Fibroblast of skin of left biceps (primary cell): ENCODE measurements at places on chromosomes 3 and 15.

GRCh38 chr3:3180456-3180855 is 965 bp upstream of the CRBN start:
- DNase-seq, result no peak

- peak; percentile 30 for DNase-seq
These were observed 71.5 kb downstream of the SSR3 start for GRCh38 chr3:156483426-156483825.

DNA sequence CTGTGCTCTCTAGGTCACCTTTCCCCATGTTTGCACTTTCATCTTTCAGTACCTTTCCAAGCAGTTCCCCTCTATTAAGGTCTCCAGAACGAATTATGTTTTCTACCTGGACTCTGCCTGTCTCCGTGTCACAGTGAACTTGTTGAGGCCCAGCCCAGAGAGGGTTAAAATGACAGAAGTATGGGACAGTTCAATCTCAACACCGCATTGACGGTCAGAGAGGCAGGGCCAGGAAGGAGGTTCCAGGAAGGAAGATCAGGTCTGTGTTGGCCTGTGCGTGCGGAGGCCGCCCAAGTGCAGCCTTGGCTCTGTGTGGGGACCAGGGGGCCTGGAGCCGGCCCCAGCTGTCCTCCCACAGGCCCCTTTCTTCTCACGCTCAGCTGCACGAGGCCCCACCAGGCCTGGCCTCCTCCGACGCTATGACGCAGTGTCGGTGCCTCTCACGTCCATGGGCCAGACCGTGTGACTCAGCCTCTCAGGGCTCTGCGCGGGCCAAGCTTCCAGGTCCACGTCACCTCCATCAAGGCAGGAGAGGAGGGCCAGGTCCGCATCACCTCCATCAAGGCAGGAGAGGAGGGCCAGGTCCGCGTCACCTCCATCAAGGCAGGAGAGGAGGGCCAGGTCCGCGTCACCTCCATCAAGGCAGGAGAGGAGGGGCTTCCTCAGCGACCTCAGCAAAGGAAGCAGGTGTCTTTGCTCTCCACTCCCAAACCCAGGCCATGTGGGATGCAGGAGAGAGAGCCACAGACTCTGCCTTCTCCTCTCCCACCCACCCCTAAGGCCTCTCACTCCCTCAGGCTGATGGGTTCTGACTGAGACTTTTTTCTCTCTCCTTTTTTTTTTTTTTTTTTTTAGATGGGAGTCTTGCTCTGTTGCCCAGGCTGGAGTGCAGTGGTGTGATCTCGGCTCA is 83.1 kb downstream of the CPN2 start:
- no peak for DNase-seq

DNA sequence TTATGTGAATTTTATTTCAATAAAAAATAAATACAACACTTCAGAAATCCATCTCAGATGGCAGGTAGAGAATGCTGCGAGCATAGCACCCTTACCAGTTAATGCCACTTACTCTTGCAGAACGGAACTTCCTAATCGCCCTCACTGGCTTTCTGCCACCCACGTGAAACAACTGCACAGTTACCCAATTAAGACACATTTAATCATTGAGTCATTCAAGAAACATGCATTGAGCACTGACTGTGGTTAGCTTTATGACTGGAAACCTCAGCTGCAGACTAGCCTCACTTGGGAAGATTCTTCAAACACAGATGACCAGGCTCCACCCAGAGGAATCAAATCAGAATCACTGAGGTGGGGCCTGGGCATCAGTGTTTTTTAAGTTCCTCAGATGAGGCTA is 5.6 kb upstream of the MFGE8 start:
- peak; percentile 93 for DNase-seq

GRCh38 chr3:101848326-101848725 is 988 bp upstream of the NFKBIZ start:
- DNase-seq, result no peak

DNA sequence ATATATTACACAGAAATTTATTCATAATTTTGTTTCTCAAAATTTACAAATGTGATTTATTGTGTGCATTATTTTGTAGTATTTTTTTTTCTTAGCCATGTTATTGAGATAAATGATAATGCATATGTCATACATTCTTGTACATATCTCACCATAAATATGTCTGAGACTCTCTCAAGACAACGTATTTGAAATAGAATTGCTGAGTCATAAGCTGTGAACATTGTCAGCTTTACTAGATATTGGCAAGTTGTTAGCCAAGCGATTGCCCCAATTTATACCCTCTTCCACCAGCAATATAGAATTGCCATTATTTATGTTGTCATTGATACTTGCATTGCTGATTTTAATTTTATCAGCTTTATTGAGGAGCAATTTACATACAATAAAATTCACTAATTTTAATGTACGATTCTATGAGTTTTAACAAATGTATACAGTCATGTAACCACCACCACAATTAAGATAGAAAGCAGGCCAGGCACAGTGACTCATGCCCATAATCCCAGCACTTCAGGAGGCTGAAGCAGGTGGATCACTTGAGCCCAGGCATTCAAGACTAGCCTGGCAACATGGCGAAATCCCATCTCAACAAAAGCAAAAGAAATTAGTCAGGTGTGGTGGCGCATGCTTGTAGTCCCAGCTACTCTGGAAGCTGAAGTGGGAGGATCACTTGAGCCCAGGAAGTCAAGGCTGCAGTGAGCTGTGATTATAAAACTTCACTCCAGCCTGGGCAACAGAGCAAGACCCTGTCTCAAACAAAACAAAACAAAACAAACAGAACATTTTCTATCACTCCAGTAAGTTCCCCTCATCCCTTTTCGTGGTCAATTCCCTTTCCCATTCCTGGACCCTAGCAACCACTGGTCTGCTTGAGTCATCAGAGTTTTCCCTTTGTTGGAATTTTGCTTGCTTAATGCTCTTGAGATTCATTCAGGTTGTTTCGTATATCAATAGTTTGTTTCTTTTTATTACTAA is 373.1 kb downstream of the MFSD1 start:
- DNase-seq, result no peak

DNA sequence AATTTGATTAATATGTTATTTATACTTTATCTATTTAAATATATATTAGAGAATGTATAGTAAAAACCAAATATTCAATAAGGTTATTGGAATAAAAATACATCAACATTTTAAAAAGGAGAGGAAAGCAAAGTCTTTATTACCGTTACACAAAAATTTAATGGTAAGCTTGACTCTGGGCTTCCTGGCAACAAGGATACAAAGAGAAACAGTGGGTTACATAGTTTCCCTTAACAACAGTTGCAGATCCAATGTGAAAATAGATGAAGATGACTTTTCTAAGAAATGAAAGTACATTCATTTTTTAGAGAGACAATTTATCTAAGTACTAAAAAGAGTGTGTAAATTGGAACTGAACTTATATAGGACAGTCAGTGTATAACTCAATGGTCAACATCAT is 6.0 kb upstream of the PHLDB2 start:
- no peak for DNase-seq

DNA sequence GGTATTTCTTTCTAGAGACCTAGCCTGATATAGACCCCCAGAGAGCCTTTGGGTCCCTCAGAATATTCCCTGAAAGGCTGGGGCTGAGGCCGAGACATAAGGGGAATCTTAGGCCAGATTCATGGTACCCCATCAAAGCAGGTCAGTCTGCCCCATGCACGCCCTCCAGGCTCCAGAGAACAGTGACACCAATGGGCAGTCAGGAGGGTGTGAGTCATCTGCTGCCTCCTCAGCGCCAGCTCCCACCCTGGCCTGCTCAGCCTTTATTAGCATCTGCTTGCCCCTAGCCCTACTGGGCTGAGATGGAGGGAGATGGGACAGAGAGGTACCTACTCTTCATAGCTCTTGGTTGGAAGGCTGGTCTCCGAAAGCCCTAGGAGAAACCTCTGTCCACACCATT is 14.3 kb upstream of the CAMKV start:
- no peak for DNase-seq

- no peak for DNase-seq
These were observed 12.3 kb upstream of the CD200 start for GRCh38 chr3:112320691-112321090.

DNA sequence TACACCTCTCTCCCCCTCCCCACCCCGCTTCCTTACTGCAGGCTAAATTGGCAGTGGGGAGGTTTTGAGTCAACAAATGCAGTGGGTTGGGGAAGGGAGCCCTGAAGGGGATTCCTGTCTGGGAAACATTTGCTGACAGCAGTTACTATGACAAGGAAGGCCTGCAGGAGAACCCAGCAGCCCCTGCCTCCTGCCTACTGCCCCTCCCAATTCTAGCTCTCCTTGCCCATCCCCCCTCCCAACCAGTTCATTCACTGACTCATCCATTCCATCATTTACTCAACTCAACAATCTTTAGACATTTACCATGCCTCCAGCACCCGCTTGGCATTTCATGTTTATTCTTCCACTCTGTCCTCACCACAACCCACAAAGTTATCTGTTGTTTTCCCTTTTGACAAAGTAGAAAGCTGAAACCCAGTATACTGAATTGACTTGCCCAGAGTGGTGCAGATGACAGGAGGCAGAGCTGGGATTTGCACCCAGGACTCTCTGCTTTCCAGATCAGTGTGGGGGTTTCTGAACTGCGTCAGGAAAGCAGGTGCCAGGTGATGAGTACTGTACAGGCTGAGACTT is 75.0 kb downstream of the MAGEF1 start:
- DNase-seq, result peak; percentile 60

GRCh38 chr3:17629400-17629799 is 113.0 kb downstream of the TBC1D5 start:
- no peak for DNase-seq

DNA sequence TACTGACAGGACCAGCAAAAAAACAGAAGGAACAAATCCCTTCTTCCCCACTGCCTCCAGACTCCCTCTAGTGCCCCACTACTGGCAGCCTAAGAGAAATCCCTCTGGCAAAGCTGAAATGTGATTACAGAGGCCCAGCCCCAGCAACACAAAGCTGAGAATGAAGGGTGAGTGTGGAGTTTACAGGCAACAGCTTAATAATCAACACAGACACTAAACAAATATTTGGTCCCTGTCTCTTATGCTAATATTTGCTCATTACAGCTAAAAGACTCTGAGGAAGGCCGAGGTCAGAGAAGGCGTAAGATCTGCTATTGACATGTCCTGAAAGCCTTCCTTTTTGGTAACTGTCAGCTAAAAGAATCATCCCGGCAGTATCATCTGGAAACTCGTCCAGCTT is 308.5 kb upstream of the RASGRP1 start:
- no peak for DNase-seq

GRCh38 chr3:23575697-23576096 is 230.1 kb upstream of the UBE2E1 start:
- DNase-seq, result no peak

GRCh38 chr15:25545017-25545416 is 106.2 kb upstream of the UBE3A start:
- DNase-seq, result peak; percentile 3

GRCh38 chr3:71713041-71713440 is 12.2 kb downstream of the EIF4E3 start:
- DNase-seq, result no peak

DNA sequence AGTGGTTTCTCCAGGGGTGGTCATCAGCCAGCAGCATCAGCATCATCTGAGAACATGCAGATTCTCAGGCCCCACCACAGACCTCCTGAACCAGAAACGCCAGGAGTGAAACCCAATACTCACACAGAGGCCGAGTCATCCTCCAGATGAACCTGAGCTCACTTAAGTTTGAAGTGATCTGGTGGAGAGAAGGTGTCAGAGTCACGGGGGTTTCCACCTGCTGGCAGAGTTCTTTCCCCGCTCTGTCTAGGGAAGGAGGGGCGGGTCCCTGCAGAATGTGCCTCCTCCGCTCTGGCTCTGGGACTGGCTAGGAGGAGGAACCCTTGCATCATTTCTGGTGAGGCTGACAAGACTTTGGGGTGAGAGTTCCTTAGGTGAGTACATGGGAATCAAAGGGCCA is 13.3 kb upstream of the KIF23 start:
- DNase-seq, result no peak

GRCh38 chr15:98845138-98845884 is 162.3 kb downstream of the PGPEP1L start:
- no peak for DNase-seq

GRCh38 chr3:158863247-158863646 is 61.4 kb downstream of the MFSD1 start:
- DNase-seq, result no peak

DNA sequence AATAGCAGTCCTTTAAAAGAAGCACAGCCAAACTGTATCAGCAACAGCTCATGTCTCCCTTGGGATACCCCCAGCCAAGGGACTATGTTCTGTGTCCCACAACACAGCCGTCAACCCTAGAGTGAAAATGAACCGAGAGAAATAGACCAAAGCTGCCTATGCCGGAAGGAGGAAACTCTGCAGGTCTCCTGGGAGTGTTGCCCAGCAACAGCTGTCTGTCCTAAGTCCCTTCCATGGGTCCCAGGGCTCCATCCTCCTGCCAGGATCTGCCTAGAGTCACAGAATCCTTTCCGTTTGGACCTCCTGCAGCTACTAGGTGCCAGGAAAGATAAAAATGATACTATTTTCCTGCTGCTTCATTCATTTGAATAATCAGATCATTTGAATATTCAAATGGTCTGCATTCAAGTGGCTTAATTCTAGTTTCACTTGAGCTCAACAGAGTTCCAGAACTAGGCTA is 53.1 kb downstream of the TRANK1 start:
- DNase-seq, result no peak

- DNase-seq, result no peak
These were observed 14.2 kb downstream of the RAB8B start for GRCh38 chr15:63203451-63204090.

GRCh38 chr3:20320489-20320888 is 134.5 kb upstream of the SGO1 start:
- DNase-seq, result no peak

- no peak for DNase-seq
These were observed 21.7 kb downstream of the ZNF385D start for GRCh38 chr3:21729331-21729730.

GRCh38 chr3:123328851-123329635 is 119.8 kb downstream of the ADCY5 start:
- no peak for DNase-seq

GRCh38 chr3:185724761-185725160 is 100.1 kb downstream of the IGF2BP2 start:
- no peak for DNase-seq

- no peak for DNase-seq
These were observed 14.3 kb downstream of the RHOA start for GRCh38 chr3:49397470-49397869.

DNA sequence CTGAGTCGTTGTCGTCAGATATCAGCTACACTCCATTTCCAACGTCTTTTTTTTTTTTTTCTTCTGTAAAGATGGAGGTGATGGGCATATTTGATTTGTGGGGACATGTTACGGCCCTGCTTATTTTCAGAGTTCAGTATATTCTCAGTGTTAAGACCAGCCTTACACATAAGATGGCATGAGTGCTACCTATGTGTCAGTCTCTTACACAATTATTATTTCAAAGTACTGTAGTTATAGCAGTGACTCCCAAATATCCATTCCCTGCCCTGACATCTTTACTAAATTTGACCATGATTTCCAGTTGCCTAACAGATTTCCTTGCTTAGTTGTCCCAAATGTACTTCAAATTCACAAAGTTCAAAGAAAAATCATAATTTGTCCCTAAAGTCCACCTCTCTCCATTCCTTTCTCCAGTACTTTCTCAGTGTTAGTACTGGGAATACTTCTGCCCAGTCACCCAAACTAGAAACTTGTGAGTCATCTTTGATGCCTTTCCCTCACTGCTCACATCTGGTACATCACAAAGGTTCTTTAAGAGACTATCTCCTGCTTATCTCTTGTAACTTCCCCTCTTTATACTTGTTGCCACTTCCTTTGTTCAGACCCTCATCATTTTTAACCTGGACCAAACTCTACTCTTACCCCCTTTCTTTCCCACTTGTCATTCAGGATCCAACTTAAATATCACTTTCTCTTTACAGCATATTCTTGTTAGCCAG is 67.0 kb downstream of the ZNF609 start:
- DNase-seq, result no peak

GRCh38 chr3:1348547-1348946 is 255.7 kb downstream of the CNTN6 start:
- DNase-seq, result no peak
